Activated CD4-positive, alpha-beta T cell treated with anti-CD3 and anti-CD28 coated beads for 24 hours (primary cell): ENCODE measurements at places on chromosomes 7 and 10.

- DNase-seq: no peak
Measured at GRCh38 chr7:95772771-95773581, 622 bp downstream of the DYNC1I1 start.

- no peak for DNase-seq
Measured at GRCh38 chr7:151923097-151923876, 33.0 kb upstream of the GALNTL5 start.

- no peak for DNase-seq
Measured at GRCh38 chr10:13810568-13810967, 223.8 kb downstream of the PRPF18 start.

- DNase-seq: no peak
Measured at GRCh38 chr10:26540601-26541000, 102.5 kb downstream of the APBB1IP start.

DNA sequence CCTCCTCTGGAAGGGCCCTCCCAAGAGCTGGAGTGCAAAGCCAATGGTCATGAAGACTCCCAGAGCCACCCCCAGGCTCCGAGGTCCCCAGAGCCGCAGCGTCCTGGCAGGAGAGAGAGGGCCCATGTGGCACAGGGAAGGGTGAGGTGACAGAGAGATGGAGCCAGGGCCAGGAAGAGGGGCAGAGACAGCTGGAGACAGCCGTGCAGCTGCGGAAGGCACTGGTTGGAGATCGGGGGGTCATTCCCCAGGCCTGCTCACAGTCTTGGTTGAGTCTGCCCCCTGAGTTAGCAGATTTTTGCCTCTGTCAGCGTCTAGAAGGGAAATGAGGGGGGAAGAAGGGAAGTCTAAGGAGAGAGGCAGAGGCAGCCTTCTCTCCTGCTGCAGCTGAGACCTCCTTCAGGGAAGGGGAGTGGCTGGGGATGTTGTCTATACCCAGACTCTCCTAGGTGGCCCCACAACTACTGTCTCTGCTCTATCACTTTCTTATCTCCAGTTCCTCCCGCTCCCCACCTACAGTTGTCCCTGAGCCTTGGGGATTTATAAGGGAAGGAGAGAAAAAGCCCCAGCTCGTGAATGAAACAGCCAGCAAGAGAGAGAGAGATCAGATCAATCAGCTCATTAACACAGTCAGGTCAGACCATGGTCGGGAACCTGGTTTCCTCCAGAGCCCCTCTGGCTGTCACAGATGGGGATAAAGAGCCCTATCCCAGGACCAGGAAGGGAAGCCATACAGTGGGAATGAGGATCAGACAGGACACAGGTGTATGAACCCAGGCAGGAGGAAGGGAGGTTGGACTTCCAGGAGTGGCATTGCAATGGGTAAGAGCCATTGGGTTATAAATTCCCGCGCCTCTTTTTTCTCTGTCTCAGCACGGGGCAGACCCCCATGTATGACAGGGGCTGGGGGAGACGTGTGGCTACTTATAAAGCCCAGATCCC, 1.2 kb downstream of the GAL3ST4 start:
- DNase-seq: no peak

DNA sequence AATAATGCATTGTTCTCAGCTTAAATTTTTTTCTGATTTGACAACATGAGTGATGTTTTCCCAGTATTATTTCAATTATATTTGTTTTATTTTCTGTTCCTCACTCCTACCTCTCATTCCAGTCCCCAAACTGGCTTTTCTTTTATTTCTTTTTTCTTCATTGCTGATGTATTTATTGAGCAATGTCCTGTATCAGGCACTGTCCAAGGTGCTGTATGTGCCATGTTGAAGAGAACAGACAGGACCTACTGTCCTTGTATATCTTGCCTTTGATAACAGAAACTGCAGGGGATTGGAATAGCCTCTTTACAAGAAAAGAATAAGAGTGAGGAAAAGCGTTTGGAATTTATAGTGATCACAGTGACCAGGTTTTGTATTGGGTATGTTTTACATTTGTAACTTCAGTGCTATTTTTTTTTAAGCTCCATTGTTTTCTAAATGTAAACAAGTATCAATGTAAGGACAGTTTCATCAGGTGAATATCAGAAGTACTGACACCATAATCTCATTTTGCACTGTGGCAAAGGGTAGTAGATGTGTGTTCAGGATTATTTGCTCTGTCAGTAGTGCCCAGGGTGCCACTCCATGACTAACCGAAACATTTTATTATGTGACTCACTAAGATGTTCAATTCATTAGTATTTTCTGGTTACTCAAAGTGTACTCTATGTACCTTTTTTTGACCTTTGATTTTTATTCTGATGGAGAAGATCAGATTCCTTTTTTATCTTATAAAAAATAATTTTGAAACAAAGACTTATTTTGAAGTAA, 15.6 kb upstream of the CLDN12 start:
- no peak for DNase-seq

GRCh38 chr10:59366290-59366689, 3.9 kb upstream of the FAM13C start:
- no peak for DNase-seq
